ENCODE measurements at places on chromosomes 5 and 9.

DNA sequence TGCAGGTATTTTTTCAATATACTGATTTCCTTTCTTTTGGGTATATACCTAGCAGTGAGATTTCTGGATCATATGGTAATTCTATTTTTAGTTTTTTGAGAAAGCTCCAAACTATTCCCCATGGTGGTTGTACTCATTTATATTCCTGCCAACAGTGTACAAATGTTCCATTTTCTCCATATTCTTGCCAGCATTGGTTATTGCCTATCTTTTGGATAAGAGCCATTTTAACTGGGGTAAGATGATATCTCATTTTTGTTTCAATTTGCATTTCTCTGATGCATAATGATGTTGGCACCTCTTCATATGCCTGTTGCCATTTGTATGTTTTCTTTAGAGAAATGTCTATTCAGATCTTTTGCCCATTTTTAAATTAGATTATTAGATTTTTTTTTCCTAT lies 85.6 kb upstream of the FST start:
- no peak for DNase-seq

DNA sequence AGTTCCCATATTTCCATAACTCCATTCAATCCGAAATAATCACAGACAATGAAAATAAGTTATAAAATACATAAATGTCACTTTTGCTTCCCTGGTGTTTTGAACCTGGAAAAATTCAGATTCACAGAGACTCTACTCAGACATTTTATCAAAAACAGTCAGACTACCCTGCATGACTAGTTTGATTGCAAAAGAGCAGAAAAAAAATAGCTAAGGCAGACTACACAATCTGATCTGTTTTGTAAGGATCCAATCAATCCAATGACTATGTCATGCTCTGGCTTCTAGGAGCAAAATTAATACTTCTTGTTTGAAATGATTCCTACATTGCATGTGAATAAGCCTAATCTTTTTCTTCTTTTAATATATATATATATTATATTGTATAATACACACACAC lies 1262.6 kb downstream of the EFNA5 start:
- no peak for DNase-seq

DNA sequence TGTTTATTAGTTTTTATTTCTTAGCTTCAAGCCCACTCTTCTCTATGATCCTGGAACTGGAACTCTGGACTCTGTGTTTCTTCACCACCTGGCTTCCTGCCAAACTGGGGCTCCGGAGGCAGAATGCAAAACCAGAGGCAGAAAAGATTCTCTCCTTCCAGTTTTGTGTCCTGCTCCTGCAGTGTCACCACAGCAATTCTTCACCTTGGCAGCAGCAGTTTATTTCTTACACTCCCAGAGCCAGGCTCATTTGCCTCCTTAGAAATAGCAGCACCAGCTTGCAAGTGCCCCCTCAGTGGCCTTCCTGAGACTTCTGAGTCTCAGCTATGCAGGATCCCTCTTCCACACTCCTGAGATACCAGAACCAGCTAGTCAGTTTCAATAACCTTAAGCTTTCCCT lies 26.7 kb upstream of the CAMK4 start:
- no peak for DNase-seq

- DNase-seq = peak; percentile 4
Measured at GRCh38 chr5:161167016-161167767, 315.2 kb upstream of the ATP10B start.

DNA sequence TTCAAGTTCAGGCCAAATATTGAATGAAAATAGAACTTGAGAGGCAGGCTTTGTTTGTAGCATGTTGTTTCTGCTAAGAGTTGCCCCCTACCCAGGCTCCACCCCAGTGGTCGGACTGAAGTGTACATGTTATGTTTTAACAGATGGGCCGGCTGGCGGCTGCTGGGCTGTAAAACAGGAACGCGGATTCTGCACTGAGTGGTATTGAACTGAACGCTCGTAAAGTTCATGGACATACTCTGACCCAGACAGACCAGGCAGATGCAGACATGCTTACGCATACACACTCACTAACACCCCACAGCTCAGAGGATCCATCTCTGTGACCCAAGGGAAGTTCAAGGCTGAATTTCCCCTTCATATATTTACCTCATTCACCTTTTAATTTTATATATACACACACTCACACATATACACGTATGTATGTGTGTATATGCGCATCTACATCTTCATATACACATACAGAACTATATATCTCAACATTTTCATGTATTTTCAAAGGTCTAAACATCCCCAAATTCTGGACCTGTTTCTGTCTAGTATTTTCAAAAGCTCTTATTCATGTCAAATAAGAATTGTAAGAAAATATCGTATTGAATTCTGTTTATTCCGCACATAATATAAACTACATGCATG lies 1.4 kb downstream of the MARCHF3 start:
- no peak for DNase-seq

GRCh38 chr5:14983666-14984441 lies 112.3 kb upstream of the ANKH start:
- no peak for DNase-seq

GRCh38 chr5:31047007-31047406 lies 146.5 kb upstream of the CDH6 start:
- no peak for DNase-seq

GRCh38 chr5:10634050-10634449 lies 70.2 kb downstream of the ANKRD33B start:
- no peak for DNase-seq

- no peak for DNase-seq
Measured at GRCh38 chr9:109986521-109986991, 206.6 kb downstream of the PALM2AKAP2 start.

DNA sequence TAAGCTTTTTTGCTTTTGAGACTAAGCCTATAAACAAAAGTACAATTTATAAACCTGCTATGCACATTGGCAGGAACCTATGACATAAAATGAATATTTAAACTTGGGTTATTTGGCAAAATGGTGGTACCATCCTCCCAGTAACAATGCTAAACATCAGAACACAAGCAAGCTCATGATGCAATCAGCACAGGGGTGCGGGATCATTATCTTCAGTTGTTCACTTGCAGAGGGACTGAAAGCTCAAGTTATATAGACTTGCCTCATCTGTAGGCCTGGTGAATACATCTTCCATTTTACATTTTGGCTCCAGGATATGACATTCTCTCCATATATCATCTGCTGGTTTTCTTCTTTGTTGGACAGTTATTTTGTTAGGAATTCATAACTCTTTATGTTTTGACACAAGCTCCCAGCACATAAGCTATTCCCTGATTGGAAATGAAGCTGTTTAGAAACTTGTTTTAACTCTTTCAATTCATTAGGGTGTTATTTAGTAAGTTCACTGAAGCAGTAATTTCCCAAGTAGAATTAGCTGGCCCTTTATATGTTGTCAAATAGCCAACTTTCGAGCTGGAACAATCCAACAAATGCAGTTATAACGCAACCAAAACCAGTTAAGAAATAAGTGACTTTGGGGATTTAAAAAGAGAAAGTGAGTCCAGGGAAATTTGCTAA lies 124.7 kb upstream of the LIFR start:
- no peak for DNase-seq

- no peak for DNase-seq
Measured at GRCh38 chr5:169880012-169880663, 100.2 kb downstream of the INSYN2B start.

DNA sequence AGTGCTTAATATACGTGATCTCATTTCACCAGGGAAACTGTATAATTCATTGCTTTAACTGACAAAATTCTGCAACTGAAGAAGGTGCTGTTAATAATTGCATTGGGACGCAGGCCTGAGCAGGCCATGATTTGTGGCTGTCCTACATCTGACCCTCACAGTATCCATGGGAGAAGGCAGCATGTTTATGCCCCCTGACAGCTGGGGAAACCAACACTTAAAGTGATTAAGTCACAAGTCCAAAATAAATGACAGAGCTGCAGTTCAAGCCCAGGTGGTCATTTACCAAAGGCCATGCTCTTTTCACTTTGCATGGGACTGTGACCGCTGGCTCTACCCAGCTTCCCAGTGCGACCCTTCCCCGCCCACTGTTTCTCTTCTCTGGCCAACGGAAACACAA lies 30.5 kb upstream of the KCNMB1 start:
- DNase-seq = no peak

GRCh38 chr9:68648164-68648563 lies 56.9 kb upstream of the PIP5K1B start:
- DNase-seq = no peak

DNA sequence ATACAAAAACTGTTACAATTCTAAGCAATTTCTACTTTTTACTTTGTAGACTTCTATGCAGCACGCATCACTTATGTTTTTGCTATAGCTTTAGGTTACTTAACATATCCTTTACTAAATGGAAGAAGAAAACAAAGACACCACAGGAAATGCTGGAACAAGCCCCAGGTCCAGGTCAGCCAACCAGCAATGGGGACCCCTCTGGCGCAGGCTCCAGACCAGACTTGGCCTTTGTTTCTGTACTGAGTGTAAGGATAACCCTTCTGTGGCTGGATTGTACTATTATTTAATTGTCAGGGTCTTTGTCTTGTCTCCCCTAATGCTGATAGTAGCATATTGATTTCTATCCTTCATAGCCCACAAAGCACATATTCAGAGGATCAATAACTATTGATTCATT lies 4.2 kb downstream of the SEMA4D start:
- DNase-seq = no peak

DNA sequence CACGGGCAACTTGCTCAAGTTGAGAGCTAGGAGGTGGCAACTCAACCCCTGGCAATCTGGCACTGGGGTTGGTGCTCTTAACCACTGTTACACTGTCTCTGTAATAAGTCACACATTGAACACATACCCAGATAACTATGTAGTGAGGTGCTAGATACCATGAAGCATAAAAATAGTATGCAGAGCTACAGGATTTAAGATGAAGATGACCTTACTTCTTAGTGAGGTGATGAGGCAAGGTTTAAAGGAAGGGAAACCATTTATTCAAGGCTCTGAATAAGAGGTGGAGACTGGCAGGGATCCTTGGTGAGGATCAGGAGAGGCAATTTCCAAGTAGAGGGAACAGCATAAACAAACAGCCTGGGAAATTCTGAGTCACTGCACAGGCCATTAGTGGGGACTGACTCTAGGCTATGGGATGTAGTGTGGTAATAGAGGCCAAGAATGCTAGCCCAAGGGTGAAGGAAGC lies 67.6 kb upstream of the NR3C1 start:
- DNase-seq = no peak

DNA sequence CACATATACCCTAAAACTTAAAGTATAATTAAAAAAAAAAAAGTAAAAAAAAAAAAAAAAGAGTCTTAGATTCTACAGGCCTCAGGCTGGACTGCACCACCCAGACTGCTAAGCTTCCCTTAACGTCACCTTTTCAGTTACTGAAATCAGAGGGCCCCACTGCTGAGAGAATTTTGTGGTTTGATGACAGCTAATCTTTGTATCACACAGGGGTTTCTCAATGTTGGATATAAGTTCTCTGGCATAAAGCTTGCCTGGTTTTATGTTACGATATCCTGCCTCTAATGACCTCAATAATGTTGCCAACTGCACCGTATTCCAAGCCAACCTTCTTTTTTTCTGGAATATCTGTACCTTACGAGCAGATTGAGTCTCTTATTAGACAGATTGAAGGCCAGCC lies 43.1 kb upstream of the C6 start:
- no peak for DNase-seq

DNA sequence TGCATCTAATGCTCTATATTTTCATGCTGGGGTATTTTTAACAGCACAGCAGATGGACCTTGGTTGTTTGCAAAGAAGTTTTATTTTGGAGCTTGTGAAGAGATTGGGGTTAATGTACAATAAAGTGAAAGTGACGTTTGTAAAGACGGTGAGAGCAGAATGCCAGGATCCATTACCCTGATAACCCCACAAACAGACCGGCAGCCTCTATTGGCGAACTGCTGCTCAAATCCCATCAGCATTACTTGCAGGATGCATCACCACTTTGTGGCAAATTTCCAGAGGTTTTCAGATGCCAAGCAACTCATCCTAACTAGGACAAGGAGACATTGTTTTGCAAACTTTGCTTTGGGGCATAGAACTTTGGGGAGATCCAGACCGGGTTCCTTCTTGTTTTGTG lies 383.3 kb upstream of the ZNF462 start:
- DNase-seq = no peak

DNA sequence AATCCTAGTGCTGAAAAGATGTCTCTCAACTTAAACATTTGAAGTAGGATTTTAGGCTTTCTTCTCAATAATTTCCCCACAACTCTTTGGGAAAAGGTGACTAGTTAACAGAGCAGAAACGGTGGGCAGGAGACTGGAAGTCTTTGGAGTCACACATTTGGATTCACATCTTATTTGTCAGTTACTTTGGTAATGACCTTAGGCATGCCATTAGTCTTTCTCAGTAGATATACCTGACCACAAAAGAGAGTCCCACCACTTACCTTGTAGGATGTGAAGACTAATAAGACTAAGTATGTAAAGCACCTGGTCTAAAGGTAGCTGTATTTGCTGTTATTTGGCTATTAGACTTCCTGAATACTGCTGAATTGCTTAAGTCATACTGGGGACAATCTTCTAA lies 35.4 kb downstream of the DAP start:
- no peak for DNase-seq

DNA sequence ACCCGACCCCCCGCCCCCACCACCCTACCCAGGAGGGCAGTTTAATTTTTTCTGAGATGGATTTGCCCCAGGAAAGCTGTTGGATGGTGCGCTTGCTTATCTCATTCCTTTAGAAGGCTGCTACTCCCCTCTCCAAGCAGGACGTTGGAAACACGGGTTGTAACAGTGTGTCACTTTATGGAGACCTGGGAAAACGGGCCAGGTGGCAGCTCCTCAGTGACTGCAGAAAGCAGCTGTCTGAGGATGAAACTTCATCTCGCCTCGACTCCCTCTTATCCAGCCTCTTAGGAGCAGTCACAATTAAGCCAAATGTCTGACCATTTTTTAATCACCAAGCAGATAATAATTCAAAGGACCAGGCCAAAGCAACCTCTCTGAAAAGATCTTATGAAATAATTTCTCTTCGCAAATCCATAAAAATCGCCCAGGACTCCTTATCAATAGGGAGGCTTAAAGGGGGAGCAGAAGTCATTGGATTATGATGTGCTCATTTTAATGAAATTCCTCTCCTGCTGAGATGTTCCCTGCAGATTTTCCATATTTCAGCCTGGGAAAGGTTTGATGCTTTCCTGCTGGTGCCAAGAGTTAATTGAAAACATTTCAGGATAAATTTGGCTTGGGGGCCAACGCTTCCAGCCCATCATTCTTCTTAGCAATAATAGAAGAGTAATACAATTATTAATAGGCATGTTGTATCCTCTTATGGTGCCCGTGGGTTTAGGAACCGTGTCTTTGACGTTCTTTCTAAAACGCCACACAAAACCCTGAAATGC lies 26.0 kb downstream of the GAS1 start:
- no peak for DNase-seq

DNA sequence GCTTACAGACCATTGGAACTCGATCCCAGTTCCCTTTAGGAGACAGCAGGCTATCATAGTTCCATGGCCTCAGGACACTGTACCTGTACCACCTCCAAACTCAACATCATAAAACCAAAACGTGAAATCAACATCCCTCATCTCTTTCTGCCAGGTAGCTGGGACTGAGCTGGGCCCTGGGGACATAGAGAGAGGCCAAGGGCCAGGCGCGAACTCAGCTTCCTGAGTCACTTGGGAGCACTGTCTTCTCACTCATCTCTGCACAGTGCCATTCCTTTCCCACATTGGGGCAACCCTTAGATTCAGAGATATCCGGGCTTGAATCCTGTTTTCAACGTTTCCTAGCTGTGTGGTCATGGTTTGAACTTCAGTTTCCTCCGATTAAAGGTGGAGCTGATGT lies 12.2 kb downstream of the DAB2IP start:
- DNase-seq = no peak
